SJSA1 (cell line): ENCODE measurements at places on chromosomes 16 and 17. TPM values are rescaled to one million over a fixed set of nuclear protein-coding genes. Genes with fewer than 3 reads are reported as not detected.

The CA5A gene
- total RNA-seq = not detected in 2 replicates

The TOM1L1 gene
- total RNA-seq = 49.3 and 72.0 TPM in 2 replicates

The DGKE gene
- 2.0 and 2.4 TPM in 2 replicates for total RNA-seq

The UMOD gene
- total RNA-seq = not detected in 2 replicates

The DOC2B gene
- not detected in 2 replicates for total RNA-seq

The TIMP2 gene
- total RNA-seq = 122 and 166 TPM in 2 replicates

The GRB7 gene
- not detected in 2 replicates for total RNA-seq

DNA sequence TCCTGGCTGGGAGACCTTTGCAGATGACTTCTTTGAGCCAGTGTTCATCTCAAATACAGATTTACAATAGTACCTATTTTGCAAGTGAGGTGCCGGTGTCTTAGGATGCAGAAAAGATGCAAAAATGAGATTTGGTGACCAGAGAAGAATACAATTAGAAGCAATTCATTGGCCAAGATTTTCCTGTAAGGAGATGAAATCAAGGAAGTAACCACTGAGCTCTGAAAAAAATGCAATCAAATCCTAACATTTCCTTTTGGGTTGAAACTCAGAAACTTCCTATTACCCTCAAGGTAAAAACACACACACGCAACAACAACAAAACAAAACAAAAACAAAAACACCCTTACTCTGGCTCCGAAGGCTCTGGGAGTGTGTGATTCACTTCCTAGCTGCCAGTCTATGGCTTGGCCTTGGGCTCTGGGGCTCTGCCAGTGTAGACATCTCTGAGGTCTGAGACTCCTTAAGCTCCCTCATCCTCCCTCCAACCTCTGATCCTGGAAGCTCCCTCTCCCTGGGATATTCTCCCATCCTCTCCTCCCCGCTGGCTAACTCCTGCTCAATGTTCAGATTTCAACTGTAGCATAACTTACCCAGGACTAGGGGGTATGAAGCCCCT is 16.8 kb upstream of the MT4 start:
- no peaks in the 10 kb centered on the region; the same call in none of the 2 replicates for H3K27me3 ChIP-seq
- peaks cover 6% of the 10 kb centered on the region for H3K4me1 ChIP-seq
- DNase-seq = no peak
- no peak overlapping the region for H3K27ac ChIP-seq

The E2F4 gene
- 77.0 and 93.8 TPM in 2 replicates for total RNA-seq

DNA sequence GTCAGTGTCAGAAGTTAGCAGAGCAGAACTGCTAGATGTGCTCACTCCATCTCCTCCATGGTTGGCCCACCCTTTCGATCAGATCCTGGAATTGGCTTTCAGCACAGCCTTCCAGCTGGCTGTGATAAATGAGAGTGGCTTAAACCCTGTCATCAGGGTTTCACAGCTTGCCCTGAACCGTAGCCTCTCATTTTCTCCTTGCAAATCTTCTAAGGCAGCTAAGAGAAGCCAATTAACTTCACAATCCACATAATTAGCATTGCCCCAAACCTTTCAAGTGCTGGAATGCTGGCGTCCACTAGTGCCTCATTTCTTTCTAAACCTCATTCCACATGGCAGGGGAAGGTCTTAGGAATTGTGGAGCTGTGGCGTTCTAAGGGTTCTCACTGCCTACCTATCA is 21.7 kb downstream of the MILR1 start:
- H3K27me3 ChIP-seq = no peaks in the 10 kb centered on the region
- H3K36me3 ChIP-seq = no peaks in the 10 kb centered on the region
- no peak overlapping the region for H3K27ac ChIP-seq
- H3K4me1 ChIP-seq = peaks cover 8% of the 10 kb centered on the region
- H3K4me3 ChIP-seq = no peak overlapping the region

GRCh38 chr16:64278196-64278595 is 843.7 kb downstream of the CDH11 start:
- no peaks in the 10 kb centered on the region for H3K27me3 ChIP-seq
- no peak overlapping the region for H3K4me3 ChIP-seq
- no peaks in the 10 kb centered on the region for H3K4me1 ChIP-seq
- DNase-seq = no peak
- H3K27ac ChIP-seq = no peak overlapping the region
- no peaks in the 10 kb centered on the region for H3K36me3 ChIP-seq

The MAP3K3 gene
- 35.8 and 49.5 TPM in 2 replicates for total RNA-seq

- H3K4me1 ChIP-seq = no peaks in the 10 kb centered on the region
- no peak overlapping the region for H3K4me3 ChIP-seq
- H3K27ac ChIP-seq = no peak overlapping the region
- no peaks in the 10 kb centered on the region for H3K36me3 ChIP-seq
Observed at GRCh38 chr16:66043326-66043725, 323.2 kb upstream of the CDH5 start.

DNA sequence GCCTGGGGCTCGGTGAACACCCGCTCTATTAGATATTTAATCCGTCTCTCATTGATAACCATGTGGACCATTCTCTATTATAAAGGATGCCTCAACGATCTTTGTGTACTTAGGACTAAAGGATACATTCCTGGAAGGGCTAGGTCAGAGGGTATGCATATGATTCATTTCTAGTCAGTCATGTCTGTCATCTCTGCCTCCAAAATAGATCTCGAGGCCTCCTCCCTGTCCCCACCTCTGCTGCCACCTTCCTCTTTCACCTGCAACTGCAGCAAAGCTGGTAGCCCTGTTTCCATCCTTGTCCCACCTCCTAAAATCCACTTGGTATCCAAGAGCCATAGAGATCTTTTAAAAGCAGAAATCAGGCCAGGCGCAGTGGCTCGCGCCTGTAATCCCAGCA is 121.5 kb downstream of the KATNIP start:
- H3K36me3 ChIP-seq = 0 out of 2 replicates have a peak, but pooled peaks cover 3% of the 10 kb centered on the region
- H3K27ac ChIP-seq = no peak overlapping the region
- peaks cover 6% of the 10 kb centered on the region for H3K4me1 ChIP-seq
- H3K4me3 ChIP-seq = no peak overlapping the region
- H3K27me3 ChIP-seq = no peaks in the 10 kb centered on the region

GRCh38 chr17:28874750-28875149 is 19.9 kb downstream of the ERAL1 start:
- H3K36me3 ChIP-seq = no peaks in the 10 kb centered on the region
- H3K27me3 ChIP-seq = no peaks in the 10 kb centered on the region
- no peak overlapping the region for H3K27ac ChIP-seq
- no peak overlapping the region for H3K4me3 ChIP-seq
- DNase-seq = no peak

GRCh38 chr16:81495321-81496234 is 51.0 kb downstream of the CMIP start:
- no peaks in the 10 kb centered on the region for H3K36me3 ChIP-seq
- DNase-seq = no peak
- no peak overlapping the region for H3K4me3 ChIP-seq
- H3K27me3 ChIP-seq = no peaks in the 10 kb centered on the region
- H3K4me1 ChIP-seq = peaks cover 20% of the 10 kb centered on the region

The PPY gene
- not detected in 2 replicates for total RNA-seq

- H3K27ac ChIP-seq = no peak overlapping the region
- H3K4me1 ChIP-seq = peaks cover 10% of the 10 kb centered on the region
- H3K4me3 ChIP-seq = no peak overlapping the region
- H3K36me3 ChIP-seq = peaks cover 3% of the 10 kb centered on the region; the same call in 1 of the 2 replicates
- DNase-seq = no peak
- peaks cover 1% of the 10 kb centered on the region; the same call in 1 of the 2 replicates for H3K27me3 ChIP-seq
Observed at GRCh38 chr17:44359458-44360143, 4.1 kb downstream of the FAM171A2 start.

DNA sequence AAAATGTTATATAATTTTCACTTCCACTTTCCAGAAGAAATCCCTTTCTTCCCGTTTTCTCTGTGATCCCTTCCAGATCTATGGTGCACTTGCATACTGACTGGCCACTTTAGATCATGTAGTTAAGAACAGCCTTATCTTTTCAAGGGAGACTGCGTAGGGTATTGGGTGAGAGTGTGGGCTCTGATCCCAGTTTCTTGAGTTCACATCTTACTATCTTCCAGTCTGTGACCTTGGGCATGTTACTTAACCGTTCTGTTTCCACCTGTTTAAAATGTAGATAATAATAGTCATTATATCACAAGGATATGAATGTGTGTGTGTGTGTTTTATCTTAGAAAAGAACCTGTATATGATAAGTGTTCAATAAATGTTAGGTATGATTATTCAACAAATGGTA is 83.7 kb downstream of the TANGO6 start:
- H3K4me1 ChIP-seq = no peaks in the 10 kb centered on the region
- no peak overlapping the region for H3K27ac ChIP-seq
- no peak for DNase-seq
- H3K36me3 ChIP-seq = peaks cover 18% of the 10 kb centered on the region

The EPN3 gene
- total RNA-seq = 0.03 TPM in 1 of 2 replicates, not detected in the other

- no peaks in the 10 kb centered on the region for H3K27me3 ChIP-seq
- no peak overlapping the region for H3K27ac ChIP-seq
- no peaks in the 10 kb centered on the region for H3K4me1 ChIP-seq
- no peaks in the 10 kb centered on the region for H3K36me3 ChIP-seq
Observed at GRCh38 chr17:36877771-36878170, 59.5 kb upstream of the LHX1 start.

The FBXW10 gene
- total RNA-seq = 0.05 TPM in 1 of 2 replicates, not detected in the other

DNA sequence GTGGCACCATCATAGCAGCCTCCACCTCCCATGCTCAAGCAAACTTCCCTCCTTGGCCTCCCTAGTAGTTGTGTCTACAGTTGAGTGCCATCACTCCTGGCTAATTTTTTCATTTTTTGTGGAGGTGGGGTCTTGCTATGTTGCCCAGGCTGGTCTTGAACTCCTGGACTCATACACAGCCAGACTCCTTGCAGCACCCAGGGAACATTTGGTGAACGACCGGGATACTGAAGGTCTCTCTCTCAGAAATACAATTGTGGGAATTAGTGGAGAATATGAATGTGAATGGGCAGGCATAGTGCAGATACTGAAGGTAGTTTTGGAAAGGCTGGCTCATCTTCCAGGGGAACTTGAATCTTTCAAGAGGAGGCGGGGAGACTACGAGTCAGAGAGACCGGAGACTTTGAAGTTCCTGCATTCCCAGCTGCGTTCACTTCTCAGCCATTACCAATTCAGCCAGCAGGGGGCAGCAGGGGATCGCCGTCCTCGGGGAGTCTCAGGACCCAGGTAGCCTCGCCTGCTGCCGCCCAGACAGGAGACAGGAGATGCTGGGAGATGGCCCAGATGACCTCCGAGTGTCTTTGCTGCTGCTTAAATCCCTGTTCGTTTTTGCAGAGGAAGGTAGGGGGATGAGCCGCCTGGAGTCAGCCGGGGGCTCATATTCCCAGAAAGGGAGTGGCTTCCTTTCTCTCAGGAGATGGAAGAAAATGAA is 68.6 kb downstream of the HAPSTR1 start:
- H3K27me3 ChIP-seq = no peaks in the 10 kb centered on the region
- H3K27ac ChIP-seq = no peak overlapping the region
- no peak overlapping the region for H3K4me3 ChIP-seq
- peak; percentile 73 for DNase-seq

The CACNG1 gene
- total RNA-seq = 0.26 TPM in 1 of 2 replicates, not detected in the other

- no peaks in the 10 kb centered on the region for H3K4me1 ChIP-seq
- H3K36me3 ChIP-seq = no peaks in the 10 kb centered on the region
- DNase-seq = no peak
- peaks cover 9% of the 10 kb centered on the region for H3K27me3 ChIP-seq
- no peak overlapping the region for H3K4me3 ChIP-seq
Observed at GRCh38 chr16:54538276-54538675, 251.7 kb upstream of the IRX3 start.

- peaks cover 33% of the 10 kb centered on the region for H3K36me3 ChIP-seq
- H3K27me3 ChIP-seq = no peaks in the 10 kb centered on the region
- H3K4me1 ChIP-seq = peaks cover 6% of the 10 kb centered on the region; the same call in 1 of the 2 replicates
- H3K27ac ChIP-seq = no peak overlapping the region
Observed at GRCh38 chr16:86534779-86535615, 20.0 kb downstream of the MTHFSD start.

- H3K27ac ChIP-seq = peak overlapping the region; percentile 59
- no peaks in the 10 kb centered on the region for H3K27me3 ChIP-seq
- DNase-seq = peak; percentile 64
- H3K4me1 ChIP-seq = peaks cover 23% of the 10 kb centered on the region
- H3K4me3 ChIP-seq = peak overlapping the region; percentile 47
Observed at GRCh38 chr16:46789499-46790414, 41.2 kb downstream of the C16orf87 start.

The EME1 gene
- 24.1 and 54.5 TPM in 2 replicates for total RNA-seq

GRCh38 chr16:70158261-70158939 is 15.2 kb upstream of the CLEC18C start:
- peaks cover 13% of the 10 kb centered on the region for H3K4me1 ChIP-seq
- no peaks in the 10 kb centered on the region for H3K27me3 ChIP-seq
- no peak overlapping the region for H3K27ac ChIP-seq
- peaks cover 71% of the 10 kb centered on the region for H3K36me3 ChIP-seq

The NPB gene
- total RNA-seq = 0.56 and 0.84 TPM in 2 replicates

GRCh38 chr17:7046127-7046724 is 2.3 kb upstream of the SLC16A11 start:
- no peaks in the 10 kb centered on the region for H3K36me3 ChIP-seq
- H3K4me3 ChIP-seq = no peak overlapping the region

DNA sequence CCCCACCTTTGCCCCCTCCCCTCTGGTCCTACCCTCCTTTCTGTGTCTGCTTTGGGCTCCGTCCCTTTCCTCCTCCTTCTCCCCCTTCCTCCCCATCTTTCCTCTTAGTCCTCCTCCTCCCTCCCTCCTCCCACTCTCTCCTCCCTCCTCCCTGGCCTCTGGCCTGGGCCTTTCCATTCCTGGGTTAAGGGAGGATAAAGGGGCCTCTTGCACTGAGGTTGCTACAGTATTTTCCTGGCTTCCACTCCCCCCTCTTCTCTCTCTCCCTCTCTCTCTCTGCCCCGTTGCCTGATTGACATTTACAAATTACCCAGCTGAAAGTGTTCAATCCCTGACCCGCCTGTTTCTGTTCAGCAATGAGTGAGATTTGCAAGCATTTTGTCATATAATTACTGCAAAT is 44.0 kb downstream of the MRM1 start:
- H3K27me3 ChIP-seq = peaks cover 54% of the 10 kb centered on the region
- no peak overlapping the region for H3K4me3 ChIP-seq
- H3K4me1 ChIP-seq = peaks cover 8% of the 10 kb centered on the region; the same call in 1 of the 2 replicates
- DNase-seq = no peak

GRCh38 chr17:29563816-29564215 is 3.0 kb downstream of the ABHD15 start:
- peaks cover 21% of the 10 kb centered on the region for H3K4me1 ChIP-seq
- H3K4me3 ChIP-seq = no peak overlapping the region
- H3K27ac ChIP-seq = no peak overlapping the region

DNA sequence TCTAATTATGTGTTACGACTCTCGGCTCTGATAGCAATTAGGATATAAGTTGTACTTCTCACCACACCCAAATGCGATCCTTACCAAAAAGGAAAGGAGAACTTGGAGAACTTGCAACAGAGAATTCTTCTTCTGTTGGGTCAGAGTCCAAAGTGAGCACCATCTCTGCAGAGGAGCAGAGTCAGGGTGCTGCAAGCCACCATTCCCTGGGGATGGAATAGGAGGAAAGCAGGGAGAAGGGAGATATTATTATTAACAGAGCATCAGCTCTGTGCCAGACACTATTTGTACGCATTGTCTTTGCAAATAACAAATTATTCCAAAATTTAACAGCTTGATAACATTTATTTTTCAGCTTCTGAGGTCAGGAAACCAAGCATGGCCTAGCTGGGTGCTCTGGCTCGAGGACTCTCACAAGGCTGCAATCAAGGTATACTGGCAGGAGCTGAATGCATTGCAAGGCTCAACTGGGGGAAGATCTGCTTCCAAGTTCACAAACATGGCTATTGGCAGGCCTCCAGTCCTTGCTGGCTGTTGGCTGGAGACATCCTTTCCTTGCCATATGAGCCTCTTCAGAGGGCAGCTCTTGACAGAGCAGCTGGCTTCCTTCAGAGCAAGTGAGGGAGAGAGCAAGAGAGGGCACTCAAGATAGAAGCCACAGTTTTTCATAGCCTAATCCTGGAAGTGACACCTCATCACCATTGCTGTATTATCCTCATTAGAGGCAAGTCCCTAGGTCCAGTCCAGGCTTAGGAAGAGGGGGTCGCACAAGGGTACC is 296.2 kb upstream of the CDH5 start:
- H3K4me3 ChIP-seq = no peak overlapping the region
- DNase-seq = no peak
- H3K36me3 ChIP-seq = no peaks in the 10 kb centered on the region
- no peaks in the 10 kb centered on the region for H3K27me3 ChIP-seq
